ENCODE measurements at places on chromosomes 3 and 15. TPM values are rescaled to one million over a fixed set of nuclear protein-coding genes. Genes with fewer than 3 reads are reported as not detected.

DNA sequence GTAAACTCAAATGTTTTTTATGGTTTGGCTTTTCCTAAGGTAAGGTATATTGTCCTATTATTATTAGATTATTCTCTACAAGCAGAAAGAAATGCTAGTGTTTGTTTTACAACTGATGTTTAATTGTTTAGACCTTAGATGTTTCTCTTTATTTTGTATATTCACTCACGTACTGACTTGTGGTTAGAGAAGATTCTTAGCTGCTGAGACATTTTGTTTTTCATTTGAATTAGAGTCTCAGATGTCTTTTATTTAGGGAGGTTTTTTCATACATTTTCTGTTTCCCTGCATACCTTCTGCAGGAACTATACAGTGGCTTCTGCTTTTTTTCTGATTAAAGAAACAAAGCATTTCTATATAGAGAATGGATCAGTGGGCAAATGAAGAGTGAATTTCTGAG lies 110.9 kb downstream of the MYRIP start:
- no peak for DNase-seq

DNA sequence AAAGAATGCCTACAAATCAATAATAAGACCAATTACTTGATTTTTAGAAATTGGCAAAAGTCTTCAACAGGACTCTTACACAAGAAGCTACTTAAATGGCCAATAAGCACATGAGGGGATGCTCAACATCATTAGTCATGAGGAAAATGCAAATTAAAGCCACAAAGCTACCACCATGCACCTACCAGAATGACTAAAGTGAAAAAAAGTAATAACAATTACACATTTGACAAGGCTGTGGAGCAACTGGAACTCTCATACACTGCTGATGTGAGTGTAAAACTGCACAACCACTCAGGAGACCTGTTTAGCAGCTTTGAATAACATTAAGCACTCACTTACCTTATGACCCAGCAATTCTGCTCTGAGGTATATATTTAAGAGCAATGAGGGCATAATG lies 68.4 kb downstream of the PPCDC start:
- DNase-seq = no peak

DNA sequence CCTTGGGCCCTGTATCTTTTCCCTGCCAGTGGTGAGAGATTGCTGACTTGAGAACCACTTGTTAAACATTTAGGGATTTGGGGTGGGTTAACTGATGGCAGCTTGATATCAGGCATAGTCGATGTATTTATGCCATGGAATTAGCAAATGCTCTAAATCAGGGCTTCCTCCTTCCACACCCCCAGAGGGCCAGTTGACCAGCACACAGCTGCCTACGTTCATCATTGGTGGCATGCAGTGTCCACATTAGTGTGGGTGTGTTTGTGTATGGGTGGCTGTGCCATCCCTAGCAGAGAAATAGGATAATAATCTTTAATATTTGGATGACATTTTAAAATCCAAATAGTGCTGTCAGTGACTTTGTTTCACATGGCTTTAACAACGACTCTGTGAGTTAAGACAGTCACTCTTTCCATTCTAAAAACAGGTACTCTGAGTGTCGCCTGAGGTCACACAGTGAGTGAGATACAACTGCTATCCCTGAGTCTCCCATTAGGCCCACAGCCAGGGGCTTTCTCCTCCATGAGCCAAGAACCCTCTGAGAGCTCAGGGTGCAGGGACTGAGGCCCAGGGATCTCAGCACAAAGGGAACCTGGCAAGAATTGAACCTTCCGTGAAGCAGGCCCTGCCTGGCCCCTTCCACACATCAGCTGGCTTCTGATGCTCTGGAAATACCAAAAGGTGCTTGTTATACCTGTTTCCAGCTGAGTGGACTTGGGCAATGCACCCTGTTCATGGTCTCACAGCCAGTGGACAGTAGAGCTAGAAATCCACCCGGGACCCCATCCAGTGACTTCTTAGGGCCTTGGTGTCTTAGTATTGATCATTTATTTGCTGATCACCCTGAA lies 4.3 kb upstream of the LTF start:
- DNase-seq = no peak

- DNase-seq = no peak
These were observed 612.9 kb downstream of the ROBO1 start for GRCh38 chr3:79154865-79155264.

- DNase-seq = peak; percentile 88
These were observed 62.1 kb upstream of the XCR1 start for GRCh38 chr3:46089237-46090011.

GRCh38 chr3:14001136-14001535 lies 121.3 kb upstream of the WNT7A start:
- peak; percentile 5 for DNase-seq

- DNase-seq = no peak
These were observed 901.6 kb downstream of the TUSC7 start for GRCh38 chr3:117611211-117611610.

DNA sequence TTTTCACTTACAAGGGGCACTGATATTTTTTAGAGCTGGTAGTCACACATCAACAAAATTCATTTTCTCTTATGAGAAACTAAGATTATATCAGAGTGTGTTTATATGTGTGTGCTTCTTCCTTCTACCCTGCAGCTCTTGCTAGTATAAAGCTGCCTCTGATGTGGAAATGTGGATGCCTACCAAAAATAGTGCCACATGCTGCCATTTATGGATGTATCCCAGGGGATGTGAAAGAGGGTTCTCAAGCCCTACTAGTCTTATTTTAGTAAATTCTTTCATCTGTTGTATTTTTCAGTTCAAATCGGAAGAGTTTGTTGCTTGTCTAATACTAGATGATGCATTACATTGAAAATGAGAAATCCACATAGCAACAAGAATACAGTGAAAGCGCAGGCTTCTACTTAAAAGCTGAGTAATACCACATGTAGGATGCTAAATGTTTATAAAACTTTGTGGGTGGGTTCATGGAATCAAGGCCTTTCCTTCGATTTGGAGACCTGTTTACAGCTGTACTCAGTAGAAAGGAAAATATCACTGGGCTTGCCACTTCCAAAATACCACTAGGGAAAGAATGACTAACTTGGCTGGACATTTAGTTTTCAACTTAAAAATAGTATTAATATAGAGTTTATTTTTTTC lies 399.2 kb downstream of the EPHA3 start:
- DNase-seq = no peak

DNA sequence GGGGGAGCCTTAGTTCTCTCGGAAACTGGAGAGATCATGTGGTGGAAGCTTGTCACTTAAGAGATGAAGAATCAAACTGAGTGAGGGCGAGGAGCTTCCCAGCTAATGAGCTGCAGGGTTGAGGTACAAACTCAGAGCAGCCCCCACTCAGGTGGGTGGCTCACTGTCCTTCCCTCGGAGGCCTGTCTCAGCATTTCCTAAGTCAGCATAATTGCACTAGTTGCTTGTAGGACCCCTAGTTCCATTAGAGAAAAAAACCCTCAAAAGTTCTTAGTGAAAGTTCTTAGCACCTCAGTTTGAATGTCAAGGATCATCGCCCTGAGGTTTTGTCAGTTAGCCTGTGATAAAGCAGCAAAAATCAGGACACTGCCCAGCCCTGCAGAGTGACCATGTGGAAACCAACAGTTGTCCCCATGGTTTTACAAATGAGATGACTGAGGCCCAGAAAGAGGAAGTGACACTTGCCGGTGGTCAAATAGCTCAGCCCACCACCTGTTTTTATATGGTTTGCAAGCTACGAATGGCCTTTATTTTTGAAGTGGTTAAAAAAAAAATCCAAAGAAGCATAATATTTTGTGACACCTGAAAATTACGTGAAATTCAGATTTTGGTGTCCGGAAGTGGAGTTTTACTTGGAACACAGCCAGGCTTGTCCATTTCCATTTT lies 11.9 kb downstream of the SMAD6 start:
- no peak for DNase-seq

DNA sequence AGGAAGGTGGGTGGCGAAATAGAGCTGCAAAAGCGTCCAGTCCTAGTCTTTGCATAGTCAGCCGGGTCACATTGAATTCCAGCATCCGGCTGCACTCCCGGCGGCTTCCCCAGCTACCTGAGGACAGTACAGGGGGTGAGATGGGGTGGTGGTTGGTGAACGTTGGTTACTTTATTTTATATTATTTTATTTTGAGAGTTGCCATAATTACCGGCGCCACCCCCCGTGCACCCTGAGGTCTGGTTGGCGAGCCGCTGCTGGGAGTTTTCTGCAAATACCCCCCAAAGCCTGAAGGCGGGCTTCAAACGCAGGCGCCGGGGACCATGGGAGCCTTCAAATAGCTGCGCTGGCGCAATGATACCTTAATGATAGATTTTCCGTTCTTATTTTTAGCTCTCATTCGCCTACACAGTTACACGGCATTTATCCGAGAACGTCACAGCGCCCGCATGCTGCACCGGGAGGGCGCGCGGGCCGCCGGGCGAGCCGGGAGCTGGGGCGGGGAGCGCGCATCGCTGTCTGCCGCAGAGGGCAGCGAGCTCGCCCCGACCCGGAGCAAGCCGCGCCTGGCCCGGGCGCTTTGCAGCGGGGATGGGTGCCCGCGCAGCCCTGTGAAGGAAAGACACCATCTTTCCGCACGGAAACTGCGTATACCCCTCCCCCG lies 756 bp upstream of the RASGRF1 start:
- DNase-seq = no peak

DNA sequence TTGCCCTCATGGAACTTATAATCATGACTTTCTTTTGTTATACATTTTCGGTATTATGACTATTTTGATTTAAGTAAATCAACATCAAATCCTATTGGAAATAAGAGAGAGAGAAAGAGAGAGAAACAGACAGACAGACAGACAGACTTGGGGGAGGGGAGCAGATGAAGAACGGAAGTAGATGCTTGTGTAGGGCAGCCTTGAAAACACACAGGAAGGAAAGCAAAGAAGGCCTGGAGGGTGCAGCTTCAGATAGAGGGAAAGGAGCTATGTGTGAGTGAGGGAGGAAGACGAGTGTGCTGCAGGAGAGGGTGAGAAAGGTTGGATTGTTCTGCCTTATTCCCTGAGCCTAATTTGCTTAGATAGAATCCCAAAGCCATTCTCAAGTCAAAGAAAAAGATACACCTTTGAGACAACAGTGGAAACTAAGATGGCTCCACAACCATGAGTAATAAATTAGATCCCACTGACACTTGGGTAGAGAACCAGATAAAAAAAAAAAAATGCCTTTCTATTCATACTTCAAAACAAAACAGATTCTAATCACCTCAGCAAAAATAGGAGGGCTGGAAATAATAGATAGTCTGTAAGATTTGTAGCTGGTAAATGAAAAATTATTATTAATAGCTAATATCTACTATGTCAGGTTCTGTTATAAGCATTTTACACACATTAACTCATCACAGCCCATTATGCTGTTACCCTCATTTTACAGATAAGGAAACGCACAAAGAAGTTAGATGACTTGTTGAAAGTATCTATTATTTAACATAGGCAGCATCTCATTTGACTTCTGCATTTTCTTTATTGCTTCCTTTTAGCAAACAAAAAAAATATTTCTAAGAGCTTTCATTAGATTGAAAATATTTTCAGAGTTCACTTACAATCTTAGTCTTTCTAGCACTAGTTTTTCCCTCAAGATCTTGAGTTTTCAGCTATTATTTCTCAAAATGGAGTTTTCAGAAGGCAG lies 214.1 kb downstream of the TNIK start:
- no peak for DNase-seq

DNA sequence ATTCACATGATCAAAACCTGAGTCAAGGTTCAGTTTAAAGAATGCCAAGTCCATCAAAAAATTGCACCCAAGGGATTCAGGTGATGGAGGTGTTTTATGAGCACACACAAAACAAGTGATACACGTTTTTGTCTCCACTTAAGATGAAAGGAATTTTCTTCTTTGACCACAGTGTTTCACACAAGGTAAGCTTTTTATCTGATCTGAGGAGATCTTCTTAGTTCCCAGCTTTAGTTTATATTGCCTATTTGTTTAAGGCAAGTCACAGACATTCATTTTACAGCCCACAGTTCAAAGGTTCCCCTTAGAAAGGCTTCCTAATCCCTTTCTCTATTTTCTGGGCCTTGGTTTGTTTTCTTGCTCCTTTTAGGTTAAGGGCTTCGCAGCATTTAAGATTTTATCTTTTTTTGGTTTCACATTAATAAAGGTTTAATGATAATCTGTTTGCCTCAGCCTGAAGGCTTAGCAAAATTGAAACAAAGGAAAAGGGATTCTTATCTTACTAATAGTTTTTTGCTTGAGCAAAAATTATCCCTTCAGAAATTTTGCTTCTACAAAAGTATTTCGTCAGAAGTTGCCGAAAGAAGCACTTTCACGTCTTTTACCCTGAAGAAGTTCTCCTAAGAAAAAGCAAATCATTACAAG lies 420.5 kb upstream of the NAALADL2 start:
- peak; percentile 51 for DNase-seq

GRCh38 chr3:57729334-57730045 lies 26.6 kb upstream of the SLMAP start:
- peak; percentile 67 for DNase-seq

DNA sequence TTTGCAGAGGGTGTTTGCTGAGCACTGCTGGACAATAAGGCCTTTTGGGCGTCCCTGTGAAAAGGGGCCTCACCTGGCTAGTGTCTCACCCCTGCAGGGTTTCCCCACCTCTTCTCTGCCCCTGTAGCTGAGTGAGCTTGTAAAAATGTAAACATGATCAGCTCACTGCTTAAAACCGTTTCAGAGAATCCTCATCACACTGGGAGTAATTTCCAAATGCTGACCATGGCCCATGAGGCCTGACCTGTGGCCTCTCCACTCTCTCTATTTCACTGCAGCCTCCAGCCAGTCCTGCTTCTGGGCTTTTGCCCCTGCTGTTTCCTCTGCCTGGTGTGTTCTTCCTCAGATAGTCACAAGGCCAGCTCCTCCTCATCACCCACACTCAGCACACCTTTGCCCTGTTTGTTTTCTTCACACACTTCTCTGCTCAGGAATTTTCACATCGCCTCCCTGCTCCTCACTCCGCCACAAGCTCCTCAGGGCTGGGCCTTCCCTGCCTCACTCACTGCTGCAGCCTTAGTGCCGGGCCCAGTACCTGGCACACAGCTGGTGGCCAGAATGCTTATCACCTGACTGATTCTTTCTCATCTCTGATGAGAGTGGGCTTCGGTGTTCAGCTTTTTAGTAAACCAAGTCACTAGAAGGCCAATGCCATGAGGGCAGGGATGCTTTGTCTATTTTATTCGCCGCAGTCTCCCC lies 79.3 kb upstream of the SEC13 start:
- no peak for DNase-seq

- DNase-seq = no peak
These were observed 4.9 kb upstream of the BTLA start for GRCh38 chr3:112504123-112504522.

- DNase-seq = no peak
These were observed 16.6 kb downstream of the CD200 start for GRCh38 chr3:112349557-112349956.

The PLA2G4D gene
- not detected for total RNA-seq

The RETNLB gene
- not detected for total RNA-seq

The PRKAR2A gene
- total RNA-seq = 43.4 TPM

The CYP11A1 gene
- 0.33 TPM for total RNA-seq

The TMEM212 gene
- total RNA-seq = not detected

The CCR2 gene
- total RNA-seq = not detected

The NAA80 gene
- 8.4 TPM for total RNA-seq

The PLCH1 gene
- 0.09 TPM for total RNA-seq

The SNTN gene
- total RNA-seq = not detected

The RPL39L gene
- 33.8 TPM for total RNA-seq

The OR5K2 gene
- not detected for total RNA-seq
